ENCODE measurements at places on chromosomes 3 and 15.

GRCh38 chr3:152443212-152444023 lies 174.7 kb downstream of the MBNL1 start:
- DNase-seq: peak; percentile 47

GRCh38 chr3:12970684-12971083 lies 102.5 kb downstream of the IQSEC1 start:
- no peak for DNase-seq

GRCh38 chr3:9175421-9175820 lies 74.0 kb downstream of the SRGAP3 start:
- no peak for DNase-seq

- DNase-seq: no peak
Observed at GRCh38 chr3:134341389-134341788, 32.9 kb downstream of the AMOTL2 start.

DNA sequence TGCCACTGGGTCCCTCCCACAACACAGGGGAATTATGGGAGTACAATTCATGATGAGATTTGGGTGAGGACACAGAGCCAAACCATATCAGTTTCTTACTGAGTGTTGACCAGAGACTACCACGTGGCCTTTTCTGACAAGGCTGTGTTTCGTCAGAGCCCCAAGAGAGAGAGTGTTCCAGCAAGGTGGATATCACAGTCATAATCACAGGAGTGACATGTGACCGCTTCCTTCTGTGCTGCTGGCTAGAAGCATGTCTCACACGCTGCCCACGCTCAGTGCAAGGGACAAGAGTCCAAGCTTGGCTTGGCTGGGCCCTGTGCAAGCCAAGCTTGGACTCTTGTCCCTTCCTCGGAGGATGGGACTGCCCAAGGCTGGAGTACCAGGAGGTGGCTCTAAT lies 103.2 kb downstream of the GABRG3 start:
- DNase-seq: no peak

DNA sequence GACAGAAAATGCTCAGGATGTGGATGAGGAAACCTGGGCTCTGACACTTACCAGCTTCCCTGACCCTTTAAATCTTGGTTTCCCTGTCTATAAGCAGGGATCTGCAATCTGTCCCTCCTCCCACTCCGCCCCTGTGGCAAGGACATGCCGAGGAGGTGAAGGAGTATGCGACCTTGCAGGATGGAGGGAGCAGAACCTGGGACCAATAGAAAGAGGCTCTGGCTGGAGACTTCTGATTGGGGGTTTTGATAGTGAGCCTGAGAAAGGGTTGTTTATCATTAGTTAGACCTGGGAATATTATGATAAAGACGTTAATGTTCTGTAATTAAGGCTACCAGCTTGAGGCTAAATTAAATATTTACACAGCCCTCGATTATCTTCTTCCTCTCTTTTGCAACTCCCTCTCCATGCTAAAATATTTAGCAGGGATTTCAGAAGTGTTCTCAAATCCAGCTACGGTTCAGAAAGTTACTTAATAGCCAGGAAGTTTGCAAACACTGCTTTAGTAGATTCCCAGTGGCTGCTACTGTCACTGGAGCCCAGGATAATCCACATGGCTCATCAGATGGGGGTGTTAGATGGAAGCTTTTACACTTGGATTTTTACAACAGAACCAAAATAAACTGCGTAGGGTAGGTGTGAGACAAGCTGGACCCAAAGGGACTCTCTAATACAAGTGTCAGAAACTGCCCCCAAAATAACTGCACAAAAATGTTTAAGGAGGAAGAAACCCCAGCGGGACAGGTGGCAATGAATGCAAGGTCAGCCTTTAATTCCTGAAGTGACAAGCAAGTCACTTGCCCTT lies 9.2 kb upstream of the PAQR5 start:
- DNase-seq: no peak

GRCh38 chr3:161401389-161401788 lies 30.1 kb upstream of the SPTSSB start:
- no peak for DNase-seq

- DNase-seq: peak; percentile 87
Observed at GRCh38 chr3:187944390-187945179, 199.3 kb upstream of the BCL6 start.

DNA sequence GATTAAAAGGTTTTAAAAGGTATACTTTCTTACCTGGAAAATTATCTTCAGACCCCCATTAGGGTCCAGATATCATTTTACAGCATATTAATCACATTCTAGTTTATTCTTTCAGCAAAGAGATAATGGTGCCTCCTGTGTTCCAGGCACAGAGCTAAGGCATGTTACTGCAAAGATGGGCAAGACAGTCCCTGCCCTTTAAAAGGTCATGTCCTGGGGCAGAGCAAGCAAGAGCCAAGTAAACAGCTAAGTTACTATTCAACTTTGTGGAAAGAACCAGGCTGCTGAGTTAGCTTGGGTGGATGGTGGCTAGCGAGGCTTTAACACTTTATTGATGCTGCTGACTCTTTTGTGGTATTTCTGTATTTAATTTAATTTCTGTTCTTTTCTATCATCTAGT lies 75.0 kb downstream of the LRRC28 start:
- no peak for DNase-seq
